Cardiac muscle cell (in vitro differentiated cells and primary cell): ENCODE measurements at places on chromosomes 16 and 17. TPM values are rescaled to one million over a fixed set of nuclear protein-coding genes. Genes with fewer than 3 reads are reported as not detected.

DNA sequence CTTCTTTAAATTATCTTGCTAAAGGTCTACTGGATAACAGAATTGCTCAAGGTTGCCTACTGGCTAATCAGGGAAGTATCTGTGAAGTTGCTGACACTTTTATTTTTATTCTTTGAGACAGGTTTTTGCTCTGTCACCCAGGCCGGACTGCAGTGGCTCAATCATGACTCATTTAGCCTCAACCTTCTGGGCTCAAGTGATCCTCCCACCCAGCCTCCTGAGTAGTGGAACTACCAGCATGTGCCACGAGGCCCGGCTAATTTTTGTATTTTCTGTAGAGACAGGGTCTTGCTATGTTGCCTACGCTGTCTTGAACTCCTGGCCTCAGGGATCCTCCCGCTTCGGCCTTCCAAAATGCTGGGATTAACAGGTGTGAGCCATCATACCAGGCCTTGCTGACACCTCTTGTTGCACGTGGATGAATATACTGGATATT is 43.1 kb downstream of the GLG1 start:
- DNase-seq = no peak

CD300LF gene
- total RNA-seq = not detected in 2 replicates

DNA sequence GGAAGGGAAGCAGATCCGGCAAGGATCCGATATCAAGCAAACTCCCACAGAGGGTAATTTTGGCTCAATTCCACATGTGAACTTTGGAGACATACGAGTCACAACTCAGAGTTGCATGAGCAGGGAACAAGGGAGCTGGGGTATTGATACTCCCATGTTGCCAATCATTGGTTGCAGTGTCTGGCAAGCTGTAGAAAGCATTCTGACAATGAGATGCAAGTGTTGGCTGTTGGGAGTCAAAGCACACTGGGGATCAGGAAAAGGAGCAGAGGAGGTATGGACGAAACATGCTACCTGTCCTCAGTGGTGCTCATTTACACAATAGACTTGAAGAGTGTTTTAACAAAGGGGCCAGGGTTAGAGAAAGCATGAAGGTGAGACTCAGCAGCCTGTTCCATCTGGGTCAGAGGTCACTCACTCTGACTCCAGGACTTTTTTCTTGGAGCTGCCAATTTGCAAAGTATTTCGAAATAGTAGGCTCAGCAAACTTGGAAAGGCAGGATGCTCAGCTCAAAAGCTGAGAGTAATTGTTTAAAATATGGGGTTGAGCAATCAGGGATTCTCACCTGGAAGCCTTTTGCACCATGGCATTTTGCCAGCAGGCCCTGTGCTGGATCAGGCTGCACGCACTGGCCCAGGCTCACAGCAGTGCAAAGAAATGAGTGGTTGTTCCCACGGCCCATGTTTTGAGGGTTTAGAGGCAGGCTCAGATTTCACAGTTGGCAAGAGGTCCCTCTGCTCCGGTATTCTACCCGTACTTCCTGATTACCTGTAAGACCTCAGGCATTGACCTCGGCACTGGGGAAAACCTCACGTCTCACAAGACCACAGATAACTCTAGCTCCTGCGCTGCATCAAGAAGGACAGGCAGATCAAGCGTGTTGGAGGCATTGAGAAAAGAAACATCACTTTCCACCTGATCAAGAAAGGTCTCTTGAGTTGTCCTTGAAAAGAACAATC is 17.6 kb upstream of the NKD1 start:
- no peak for DNase-seq

SMIM36 gene
- not detected in 2 replicates for total RNA-seq

- no peak for DNase-seq
These were observed 3.3 kb upstream of the HIGD1B start for GRCh38 chr17:44844390-44844830.

DNA sequence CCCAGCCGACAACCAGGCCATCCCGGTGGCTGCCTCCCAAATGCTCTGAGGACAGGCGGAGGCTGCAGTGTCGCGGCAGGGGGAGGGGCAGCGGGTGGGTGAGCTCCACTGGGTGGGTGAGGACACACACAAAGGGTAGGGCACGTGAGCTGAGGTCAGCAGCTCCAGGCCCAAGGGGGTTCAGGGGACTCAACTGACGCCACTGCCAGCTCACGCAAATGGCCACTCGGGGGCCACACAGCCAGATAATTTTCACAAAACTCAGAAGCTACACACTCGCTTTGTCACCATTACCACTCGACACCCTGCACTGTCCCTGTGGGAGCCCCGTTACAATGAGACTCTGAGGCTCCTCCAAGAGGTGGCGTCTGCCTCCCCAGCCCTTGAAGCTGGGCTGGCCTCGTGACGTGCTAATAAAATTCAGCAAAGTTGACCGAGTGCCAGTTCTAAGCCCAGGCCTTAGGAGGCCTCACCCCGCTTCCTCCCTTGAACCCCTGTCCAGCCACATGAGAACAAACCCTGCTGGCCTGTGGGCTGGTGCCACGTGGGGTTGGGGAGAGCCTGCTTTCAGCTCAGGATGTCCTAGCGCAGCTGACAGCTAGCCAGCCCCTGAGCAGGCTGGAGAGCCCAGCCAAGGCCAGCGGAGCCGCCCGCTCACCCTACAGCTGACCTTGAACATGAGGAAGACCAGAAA is 56.9 kb downstream of the RMI2 start:
- DNase-seq = no peak

- DNase-seq = no peak
These were observed 18.2 kb downstream of the RAB40C start for GRCh38 chr16:608019-608418.

- no peak for DNase-seq
These were observed 9.4 kb upstream of the ELAC2 start for GRCh38 chr17:13027246-13027645.

CX3CL1 gene
- 0.71 and 1.7 TPM in 2 replicates for total RNA-seq

DNA sequence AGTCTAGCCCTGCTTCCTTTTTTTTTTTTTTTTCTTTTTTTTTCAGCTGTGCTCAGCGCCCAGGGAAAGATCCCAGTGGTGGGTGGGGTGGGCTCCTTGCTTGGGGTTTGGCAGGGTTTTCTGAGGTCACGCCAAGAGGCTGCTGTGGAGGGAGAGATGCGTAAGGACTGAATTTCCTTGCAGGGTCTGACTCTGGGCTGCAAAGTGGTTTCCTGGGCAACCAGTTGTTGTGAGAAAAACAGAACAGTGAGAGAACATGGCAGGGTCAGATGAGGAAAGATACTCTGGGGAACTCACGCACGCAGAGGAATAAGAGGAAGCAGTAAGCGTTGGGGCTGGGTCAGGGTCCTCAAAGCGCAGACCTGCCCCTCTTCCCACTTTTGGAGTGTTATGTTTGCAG is 119.5 kb downstream of the IRF8 start:
- no peak for DNase-seq

KRTAP1-1 gene
- not detected in 2 replicates for total RNA-seq

DNA sequence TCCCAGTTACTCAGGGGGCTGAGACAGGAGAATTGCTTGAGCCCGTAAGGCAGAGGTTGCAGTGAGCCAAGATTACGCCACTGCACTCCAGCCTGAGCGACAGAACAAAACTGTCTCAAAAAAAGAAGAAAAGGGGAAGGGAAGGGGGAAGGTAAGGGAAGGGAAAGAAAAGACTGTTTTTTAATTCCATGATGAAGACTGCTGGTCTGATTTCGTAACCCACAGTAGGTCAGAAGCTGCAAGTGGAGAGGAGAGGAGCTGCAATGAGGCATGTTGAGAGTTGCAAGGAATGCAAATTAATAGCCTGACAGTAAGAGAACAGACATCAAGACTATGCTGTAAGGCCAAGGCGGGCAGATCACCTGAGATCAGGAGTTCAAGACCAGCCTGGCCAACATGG is 33.3 kb downstream of the HELZ start:
- peak; percentile 71 for DNase-seq

- DNase-seq = peak; percentile 59
These were observed 166.3 kb upstream of the FOXF1 start for GRCh38 chr16:86343796-86344585.

- DNase-seq = no peak
These were observed 30.3 kb downstream of the LYRM9 start for GRCh38 chr17:27862840-27863239.

- DNase-seq = no peak
These were observed 10.5 kb upstream of the NUDT7 start for GRCh38 chr16:77711775-77712174.

DNA sequence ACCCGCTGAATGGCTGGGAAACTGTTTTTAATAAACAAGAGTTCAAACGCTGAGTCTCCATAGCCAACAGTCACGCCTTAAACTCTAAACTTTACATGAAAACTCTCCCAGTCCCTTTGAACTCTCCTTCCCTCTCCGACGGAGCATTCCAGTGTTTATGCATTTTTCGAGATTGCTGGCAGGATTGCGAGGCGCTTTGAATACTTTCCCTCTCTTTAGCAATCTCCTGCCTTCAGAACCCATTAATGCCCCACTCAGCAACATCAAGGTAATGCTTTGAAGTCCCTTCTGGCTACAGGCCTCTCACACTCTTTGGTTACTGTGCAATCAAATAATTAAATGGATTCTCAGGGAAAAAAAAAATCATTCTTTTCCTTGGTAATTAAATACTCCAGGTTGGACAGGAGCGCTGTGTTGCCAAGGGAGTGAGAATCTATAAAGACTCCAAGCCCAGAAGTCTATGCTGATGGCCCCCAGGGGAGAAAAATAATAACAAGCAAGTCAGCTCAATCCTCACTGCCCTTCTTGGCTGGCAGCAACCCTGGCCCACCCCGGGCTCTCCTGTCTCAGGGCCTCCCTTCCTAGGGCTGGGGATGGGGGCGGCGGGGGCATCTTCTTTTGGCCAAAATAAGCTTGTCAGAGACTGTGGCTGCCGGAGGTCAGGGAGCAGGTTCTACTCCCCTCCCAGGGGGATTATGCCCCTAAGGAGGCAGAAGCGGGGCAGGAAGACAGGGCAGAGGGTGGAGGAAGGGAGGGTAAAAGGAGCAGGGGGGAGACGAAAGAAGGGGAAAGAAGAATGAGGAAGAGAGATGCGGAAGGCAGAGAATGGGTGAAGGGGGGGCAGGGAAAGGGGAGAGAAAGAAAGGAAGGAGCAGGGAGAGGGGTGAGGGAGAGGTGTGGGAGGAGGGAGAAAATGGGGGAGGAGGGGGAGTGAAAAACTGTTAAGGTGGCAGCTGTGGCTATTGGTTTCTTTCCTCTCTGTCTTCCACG is 45.2 kb downstream of the AXIN2 start:
- no peak for DNase-seq

EPOP gene
- total RNA-seq = 13.4 and 13.9 TPM in 2 replicates

- DNase-seq = no peak
These were observed at the start of gene TM4SF5 for GRCh38 chr17:4771519-4772234. Gene TM4SF5, plus strand, starts transcription at chr17:4771886. Its CDS starts 37 bp downstream, at chr17:4771923.

CALB2 gene
- 0.36 and 1.3 TPM in 2 replicates for total RNA-seq

- no peak for DNase-seq
These were observed 5.3 kb downstream of the SGSH start for GRCh38 chr17:80214878-80215210.

KRTAP4-2 gene
- total RNA-seq = not detected in 2 replicates

GRCh38 chr17:78905541-78905940 is 2.5 kb upstream of the CEP295NL start:
- no peak for DNase-seq

G6PC1 gene
- not detected in 2 replicates for total RNA-seq

C1QTNF8 gene
- 0.15 TPM in 1 of 2 replicates, not detected in the other for total RNA-seq

SLC9A5 gene
- total RNA-seq = 1.6 and 4.6 TPM in 2 replicates

DNA sequence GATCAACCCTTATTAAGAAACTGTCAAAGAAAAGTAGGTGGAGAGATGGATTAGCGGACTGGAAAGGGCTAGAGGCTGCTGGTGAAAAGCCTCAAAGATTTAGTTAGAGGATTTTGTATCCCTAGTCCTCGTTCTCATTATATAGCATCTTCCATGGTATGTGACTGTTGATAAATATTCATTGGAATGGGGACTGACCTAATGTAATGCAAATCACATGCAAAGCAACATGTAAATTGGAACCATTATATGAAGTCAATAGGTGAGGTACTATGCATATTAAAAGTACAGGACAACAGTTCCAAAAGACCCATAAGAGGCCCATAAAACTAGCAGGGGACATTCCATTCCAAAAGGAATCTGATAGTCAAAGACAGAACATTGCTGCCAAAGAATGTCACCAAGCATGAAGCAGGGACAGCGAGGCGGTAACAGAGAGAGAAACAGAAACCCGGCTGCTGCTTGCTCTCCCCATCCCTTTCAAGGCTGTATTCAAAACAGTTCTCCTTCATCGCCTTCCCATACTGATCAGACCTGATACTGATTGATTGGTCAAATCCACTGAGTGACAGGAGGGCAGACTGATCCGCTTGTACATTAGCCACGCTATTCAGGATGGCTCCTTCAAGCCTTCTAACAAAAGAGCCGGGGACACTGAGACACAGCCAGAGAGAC is 44.5 kb downstream of the SOX9 start:
- no peak for DNase-seq

GRCh38 chr17:15397620-15398019 is 56.2 kb upstream of the TEKT3 start:
- peak; percentile 48 for DNase-seq

NPIPB9 gene
- total RNA-seq = 1.2 and 1.5 TPM in 2 replicates

DNA sequence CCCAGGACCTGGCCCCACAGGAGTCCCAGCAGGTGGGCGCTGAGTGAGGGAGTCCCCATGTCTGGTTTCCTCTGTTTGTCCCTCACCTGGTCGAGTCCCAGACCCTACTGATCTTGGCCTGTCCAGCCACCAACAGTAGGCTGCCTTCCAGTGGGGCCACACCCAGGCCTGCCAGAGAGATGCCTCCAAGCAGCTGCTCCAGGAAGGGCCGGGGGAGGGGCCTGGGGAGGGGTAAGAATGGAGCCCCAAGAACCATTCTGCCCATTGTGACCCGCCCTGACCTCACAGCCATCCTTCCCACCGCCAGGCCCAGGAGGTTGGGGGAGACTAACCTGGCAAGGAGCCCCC is 736 bp downstream of the SPATA20 start:
- DNase-seq = no peak

- no peak for DNase-seq
These were observed 734.2 kb upstream of the KIF2B start for GRCh38 chr17:53088481-53088880.

GRCh38 chr16:272633-273546 is 2.9 kb downstream of the RGS11 start:
- DNase-seq = no peak

DNA sequence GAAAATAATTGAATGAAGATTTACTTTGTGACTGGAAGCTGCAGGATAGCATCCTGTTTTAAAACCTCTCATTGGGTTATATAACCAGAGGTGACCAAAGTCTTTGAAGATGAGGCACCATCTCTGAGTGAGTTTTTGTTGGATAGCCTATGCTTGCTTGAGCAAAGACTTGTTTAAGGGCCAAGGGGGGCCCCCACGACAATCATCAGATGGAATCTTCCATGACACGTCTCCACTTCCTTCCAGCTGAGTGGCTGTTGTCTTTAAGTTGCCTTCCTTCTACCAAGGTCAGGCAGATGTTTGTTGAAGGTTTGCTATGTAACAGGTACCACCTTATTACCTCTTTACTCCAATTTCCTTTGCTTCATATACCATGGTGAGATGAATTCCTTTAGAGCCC is 188.8 kb downstream of the PRKCA start:
- no peak for DNase-seq
